ENCODE measurements at places on chromosomes 7 and 10. TPM values are rescaled to one million over a fixed set of nuclear protein-coding genes. Genes with fewer than 3 reads are reported as not detected.

DNA sequence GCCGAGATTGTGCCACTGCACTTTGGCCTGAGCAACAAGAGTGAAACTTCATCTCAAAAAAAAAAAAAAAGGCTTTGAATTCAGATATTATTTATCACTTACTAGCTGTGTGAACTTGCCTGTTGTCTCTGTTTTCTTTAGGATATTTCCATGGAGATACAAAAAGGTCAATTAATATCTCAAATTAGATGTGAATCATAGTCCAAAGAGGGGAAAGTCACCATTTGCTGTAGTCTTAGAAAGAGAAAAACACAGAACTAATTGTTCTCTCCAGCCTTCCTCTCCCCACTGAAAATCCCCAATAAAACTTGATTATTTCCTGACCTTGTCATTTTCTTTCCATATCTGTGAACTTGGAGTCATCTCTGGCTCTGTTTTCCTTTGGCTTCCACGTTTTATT, 21.2 kb downstream of the HEPACAM2 start:
- H3K4me1 ChIP-seq: no peaks in the 10 kb centered on the region
- no peaks in the 10 kb centered on the region for H3K27me3 ChIP-seq
- H3K36me3 ChIP-seq: no peaks in the 10 kb centered on the region

The CPA2 gene
- total RNA-seq: not detected

The HOXA5 gene
- 16.1 TPM for total RNA-seq

The RPEL1 gene
- 0.12 TPM for total RNA-seq

- H3K4me3 ChIP-seq: no peak overlapping the region
- no peaks in the 10 kb centered on the region for H3K36me3 ChIP-seq
- peaks cover 24% of the 10 kb centered on the region for H3K4me1 ChIP-seq
- H3K27ac ChIP-seq: peak overlapping the region; percentile 50
- no peak for DNase-seq
Observed at GRCh38 chr10:114519306-114519669, 115.0 kb upstream of the AFAP1L2 start.

DNA sequence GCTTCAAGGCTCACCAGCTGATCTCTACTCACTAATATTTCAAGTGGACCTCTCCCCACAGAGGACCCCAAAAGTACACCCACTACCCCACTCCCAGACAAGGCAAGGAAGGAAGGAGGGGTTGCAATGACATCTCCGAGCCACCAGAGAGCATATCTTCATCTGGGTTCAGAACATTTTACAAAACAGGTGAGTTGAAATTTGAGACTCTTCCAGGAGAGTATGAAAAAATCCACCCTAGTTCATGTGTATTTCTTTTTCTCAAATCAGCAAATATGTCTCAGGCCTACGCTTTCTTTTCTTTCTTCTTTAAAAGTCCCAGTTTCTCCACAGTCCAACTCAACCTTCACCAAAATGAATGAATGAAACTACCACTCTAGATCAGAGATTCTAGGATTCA, 61.9 kb downstream of the SGMS1 start:
- no peaks in the 10 kb centered on the region for H3K27me3 ChIP-seq
- H3K27ac ChIP-seq: no peak overlapping the region
- H3K4me3 ChIP-seq: no peak overlapping the region
- DNase-seq: no peak
- H3K36me3 ChIP-seq: no peaks in the 10 kb centered on the region

- no peaks in the 10 kb centered on the region for H3K4me1 ChIP-seq
- H3K27me3 ChIP-seq: no peaks in the 10 kb centered on the region
- no peaks in the 10 kb centered on the region for H3K36me3 ChIP-seq
- H3K27ac ChIP-seq: no peak overlapping the region
- no peak overlapping the region for H3K4me3 ChIP-seq
Observed at GRCh38 chr10:55449981-55450380, 649.0 kb upstream of the PCDH15 start.

DNA sequence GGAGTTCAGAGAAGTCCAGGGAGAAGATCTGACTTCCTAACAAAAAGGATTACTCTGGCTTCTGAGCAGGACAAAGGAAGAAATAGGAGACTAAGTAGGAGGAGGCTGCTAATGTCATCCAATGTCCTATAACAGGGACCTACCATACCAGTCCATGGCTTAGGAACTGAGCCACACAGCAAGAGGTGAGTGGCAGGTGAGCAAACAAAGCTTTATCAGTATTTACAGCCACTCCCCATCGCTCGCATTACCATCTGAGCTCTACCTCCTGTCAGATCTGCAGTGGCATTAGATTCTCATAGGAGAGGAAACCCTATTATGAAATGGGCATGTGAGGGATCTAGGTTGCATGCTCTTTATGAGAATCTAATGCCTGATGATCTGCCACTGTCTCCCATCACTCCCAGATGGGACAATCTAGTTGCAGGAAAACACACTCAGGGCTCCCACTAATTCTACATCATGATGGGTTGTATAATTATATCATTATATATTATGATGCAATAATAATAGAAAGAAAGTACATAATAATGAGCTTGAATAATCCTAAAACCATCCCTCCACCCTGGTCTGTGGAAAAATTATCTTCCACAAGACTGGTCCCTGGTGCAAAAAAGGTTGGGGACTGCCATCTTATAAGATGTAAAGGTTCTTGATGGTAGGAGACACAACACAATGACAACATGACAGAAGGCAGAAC, 487.4 kb downstream of the PLXDC2 start:
- no peaks in the 10 kb centered on the region for H3K4me1 ChIP-seq
- no peak overlapping the region for H3K4me3 ChIP-seq
- no peak for DNase-seq
- no peaks in the 10 kb centered on the region for H3K36me3 ChIP-seq
- no peak overlapping the region for H3K27ac ChIP-seq

The SLC18A3 gene
- total RNA-seq: not detected

DNA sequence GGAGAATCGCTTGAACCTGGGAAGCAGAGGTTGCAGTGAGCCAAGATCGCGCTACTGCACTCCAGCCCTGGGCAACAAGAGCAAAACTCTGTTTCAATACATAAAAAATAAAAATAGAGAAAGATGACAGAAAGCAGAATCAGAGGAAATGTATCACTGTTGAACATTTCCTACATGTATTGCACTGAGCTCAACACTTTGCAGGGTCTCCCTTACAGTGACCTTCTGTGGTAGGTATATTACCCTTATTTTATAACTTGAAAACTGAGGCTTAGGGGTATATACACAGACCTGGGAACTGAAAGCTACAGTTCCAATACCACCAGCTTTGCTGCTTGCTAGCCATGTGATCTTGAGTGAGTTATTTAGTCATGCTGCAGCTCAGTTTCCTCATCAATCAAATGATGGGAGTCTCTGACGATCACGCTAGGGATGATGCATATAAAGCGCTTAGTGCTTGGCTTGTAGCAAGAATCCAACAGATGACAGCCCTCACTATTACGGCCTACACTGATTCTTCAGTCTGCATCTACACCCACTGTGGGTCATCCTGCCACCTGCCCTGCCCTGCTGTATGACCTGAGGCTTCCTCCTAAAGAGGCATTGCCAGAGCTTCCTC, 99.0 kb downstream of the PDE1C start:
- H3K4me1 ChIP-seq: no peaks in the 10 kb centered on the region
- H3K27me3 ChIP-seq: no peaks in the 10 kb centered on the region
- no peaks in the 10 kb centered on the region for H3K36me3 ChIP-seq
- no peak for DNase-seq

- H3K27ac ChIP-seq: no peak overlapping the region
- no peaks in the 10 kb centered on the region for H3K4me1 ChIP-seq
- H3K27me3 ChIP-seq: no peaks in the 10 kb centered on the region
- no peaks in the 10 kb centered on the region for H3K36me3 ChIP-seq
- no peak for DNase-seq
Observed at GRCh38 chr7:110090110-110090820, 1000.7 kb upstream of the LRRN3 start.

The PRDX3 gene
- total RNA-seq: 122 TPM

DNA sequence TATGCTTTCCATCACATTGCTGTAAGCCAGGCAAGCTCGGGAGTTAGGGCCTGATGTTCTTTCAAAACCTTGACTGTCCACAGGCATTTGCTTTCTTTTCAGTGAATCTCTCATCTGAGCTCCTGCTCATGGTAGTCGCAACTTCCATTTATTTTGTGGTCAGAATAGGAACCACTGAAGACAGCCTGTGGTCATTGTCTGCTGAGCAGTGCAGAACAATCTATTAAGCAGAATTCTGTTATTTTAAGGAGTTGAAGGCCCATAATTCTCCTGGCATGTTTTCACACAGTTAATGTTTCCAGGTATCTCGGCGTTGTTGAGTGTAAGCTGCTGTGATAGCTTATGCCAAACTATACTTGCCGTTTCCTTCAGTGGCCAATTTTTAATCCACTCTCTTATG, 491.1 kb upstream of the AKR1E2 start:
- H3K36me3 ChIP-seq: no peaks in the 10 kb centered on the region
- DNase-seq: no peak
- no peak overlapping the region for H3K27ac ChIP-seq
- H3K4me3 ChIP-seq: no peak overlapping the region

DNA sequence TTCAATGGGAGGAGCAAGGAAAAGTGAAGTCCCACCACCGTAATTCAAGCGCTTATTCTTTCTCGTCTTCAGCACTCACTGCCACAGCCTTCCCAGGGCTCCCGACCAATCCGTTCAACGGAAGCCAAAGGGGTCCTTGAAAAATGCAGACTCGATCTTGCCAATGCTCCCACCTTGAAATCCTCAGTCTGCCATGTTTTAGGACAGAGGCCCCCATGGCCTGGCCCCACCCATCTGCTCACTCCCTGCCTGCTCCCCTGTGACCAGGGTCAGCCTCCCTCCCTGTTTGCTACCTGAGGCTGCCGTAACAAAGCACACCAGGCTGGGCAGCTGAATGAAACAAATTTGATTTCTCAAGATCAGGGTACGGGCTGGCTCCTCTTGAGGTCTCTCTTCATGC, 3.0 kb upstream of the DNAAF5 start:
- no peak overlapping the region for H3K27ac ChIP-seq
- DNase-seq: no peak
- no peaks in the 10 kb centered on the region for H3K27me3 ChIP-seq
- H3K36me3 ChIP-seq: no peaks in the 10 kb centered on the region
- peaks cover 14% of the 10 kb centered on the region for H3K4me1 ChIP-seq

Data from left lung (tissue), 14 donors.